ENCODE measurements at places on chromosomes 11 and 22.

GRCh38 chr11:126360049-126360446 lies 4.6 kb downstream of the ST3GAL4 start:
- H3K27ac ChIP-seq = peak overlapping the region; percentile 95
- no peak for DNase-seq
- H3K4me1 ChIP-seq = peaks cover 39% of the 10 kb centered on the region
- no peak overlapping the region for H3K4me3 ChIP-seq

DNA sequence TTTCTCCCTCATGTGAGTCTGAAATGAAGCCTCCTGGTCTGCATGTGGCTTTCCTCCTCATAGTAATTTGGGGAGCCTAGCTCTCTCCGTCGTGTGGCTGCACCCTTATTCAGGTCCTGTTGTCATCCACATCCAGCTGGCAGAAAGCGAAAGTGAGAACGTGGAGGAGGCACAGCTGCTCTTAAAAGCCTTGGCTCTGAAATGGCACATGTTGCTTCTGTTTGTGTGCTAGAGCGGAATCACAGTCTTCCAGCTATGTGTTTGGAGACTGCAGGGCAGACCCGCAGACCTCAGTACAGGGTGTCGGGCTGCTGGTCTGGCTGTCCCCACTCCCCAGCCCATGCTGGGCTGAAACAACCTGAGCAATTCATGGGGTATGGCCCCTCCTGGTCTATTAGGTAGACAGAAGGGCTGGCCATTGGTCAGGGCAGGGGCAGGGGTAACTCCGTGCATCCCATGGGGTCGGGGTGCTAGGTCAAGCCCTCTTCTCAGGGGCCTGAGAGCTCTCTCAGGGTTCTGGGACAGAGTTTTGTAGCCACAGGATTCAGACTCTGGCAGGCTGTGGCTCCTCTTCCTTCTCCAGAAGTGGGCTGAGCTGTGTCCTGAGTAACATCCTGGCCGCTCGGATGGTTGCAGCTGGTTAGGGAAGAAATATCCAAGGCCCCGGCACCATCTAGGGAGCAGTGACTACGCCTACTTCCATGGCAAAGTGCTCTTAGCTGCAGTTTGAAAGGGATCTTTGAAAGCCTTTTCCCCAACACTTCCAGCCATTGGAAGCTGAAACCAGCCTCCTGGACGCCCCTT lies 50.6 kb downstream of the C11orf96 start:
- no peak overlapping the region for H3K4me3 ChIP-seq
- no peaks in the 10 kb centered on the region for H3K36me3 ChIP-seq
- no peaks in the 10 kb centered on the region for H3K27me3 ChIP-seq
- H3K27ac ChIP-seq = peak overlapping the region; percentile 60
- H3K4me1 ChIP-seq = peaks cover 24% of the 10 kb centered on the region
- DNase-seq = peak; percentile 37

DNA sequence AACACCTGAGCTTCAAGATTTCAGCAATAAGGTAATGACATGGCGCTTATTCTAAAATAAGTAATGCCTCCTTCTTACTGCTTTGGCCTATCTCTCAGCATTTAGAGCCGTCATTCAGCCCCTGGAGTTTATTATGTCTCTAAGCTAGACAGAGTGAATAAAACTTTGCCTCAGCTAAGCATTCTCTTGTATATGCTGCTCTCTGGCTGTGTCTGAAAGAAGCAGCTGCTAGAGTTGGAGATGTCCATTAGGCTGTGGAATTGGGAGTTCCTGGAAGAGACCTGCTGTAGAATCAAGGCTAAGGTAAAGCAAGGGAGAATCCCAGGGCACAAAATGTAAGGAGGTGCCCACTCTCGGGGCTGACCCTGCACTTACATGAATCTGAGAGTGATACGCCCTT lies 35.5 kb upstream of the TTC12 start:
- DNase-seq = no peak
- H3K27me3 ChIP-seq = no peaks in the 10 kb centered on the region
- no peak overlapping the region for H3K4me3 ChIP-seq
- H3K27ac ChIP-seq = no peak overlapping the region
- no peaks in the 10 kb centered on the region for H3K4me1 ChIP-seq

DNA sequence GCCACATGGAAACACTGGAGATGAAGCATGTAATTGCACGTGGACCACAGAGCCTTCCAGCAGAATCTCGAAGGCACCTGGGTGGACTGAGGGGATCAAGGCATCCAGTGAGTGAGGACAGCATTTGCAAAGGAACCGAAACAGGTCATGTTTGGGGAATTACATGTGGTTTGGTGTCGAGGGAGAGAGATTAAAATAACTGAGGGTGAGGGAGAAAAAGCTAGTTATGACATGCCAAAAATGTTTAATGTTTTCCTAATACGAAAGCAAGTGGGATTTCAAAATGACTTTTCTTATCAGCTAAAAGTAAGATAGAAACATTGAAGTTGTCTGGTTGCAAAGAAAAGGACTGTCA lies 157.1 kb downstream of the BLID start:
- no peak overlapping the region for H3K27ac ChIP-seq
- H3K4me3 ChIP-seq = no peak overlapping the region
- no peak for DNase-seq
- H3K27me3 ChIP-seq = no peaks in the 10 kb centered on the region
- H3K36me3 ChIP-seq = no peaks in the 10 kb centered on the region
